ENCODE measurements at places on chromosomes 2 and 18.

DNA sequence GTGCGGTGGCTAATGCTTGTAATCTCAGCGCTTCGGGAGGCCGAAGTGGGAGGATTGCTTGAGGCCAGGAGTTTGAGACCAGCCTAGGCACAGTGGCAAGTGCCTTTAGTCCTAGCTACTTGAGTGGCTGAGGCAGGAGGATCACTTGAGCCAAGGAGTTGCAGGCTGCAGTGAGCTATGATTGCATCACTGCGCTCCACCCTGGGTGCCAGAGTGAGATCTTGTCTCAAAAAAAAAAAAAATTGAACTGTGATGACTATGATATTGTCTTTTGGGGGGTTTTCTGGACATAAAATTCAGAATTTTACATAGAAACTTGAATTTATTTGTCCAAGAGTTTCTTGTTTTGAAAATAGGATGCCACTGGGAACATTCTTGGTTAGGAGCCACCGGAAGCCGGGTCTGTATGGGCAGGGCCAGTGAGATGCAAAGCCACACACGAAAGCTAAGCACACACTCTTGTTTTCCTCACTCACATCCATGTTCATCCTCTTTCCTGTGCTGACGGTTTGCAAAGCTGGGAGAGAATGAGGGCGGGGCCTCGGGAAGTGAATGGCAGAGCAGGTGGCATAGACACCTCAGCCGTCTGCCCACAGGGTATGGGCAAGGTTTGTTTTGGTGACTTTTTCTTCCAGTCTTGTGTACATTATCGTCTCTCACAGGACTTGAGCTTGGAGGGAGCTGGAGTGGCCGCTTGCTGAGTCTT lies 12.6 kb downstream of the AGAP1 start:
- DNase-seq, result no peak

- DNase-seq, result no peak
These were observed 19.8 kb downstream of the ZNF407 start for GRCh38 chr18:74617486-74617885.

DNA sequence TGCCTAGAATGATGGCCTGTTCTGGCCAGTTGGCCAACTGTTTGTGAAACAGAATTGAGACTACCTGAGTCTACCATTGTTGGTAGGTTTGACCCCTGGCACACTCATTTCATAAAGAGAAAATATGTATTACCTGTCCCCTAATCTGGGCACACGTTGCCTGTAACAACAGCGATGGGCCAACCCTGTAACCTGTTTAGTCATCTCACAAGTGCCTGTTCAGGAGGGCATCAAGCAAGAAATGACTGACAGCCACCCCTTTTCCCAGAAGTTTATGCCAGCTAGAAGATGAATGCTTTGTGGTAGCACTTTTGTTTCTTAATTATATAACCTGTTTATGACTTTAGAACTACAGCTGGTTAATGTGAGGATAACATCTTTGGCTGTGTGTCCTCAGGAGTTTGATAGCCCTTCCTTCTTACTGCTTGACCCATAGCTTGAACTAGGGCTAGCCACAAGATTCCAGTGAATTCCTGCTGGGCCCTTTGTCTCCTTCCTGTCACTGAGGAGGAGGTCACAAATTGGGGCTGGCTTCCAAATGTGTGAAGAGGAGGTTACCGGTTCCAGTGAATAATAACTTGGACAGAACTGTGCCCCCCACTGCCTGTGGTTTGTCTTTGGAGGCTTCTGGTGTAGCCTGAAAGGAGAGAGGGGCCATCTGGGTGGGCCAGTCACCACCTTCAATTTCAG lies 273.9 kb upstream of the EPAS1 start:
- DNase-seq, result no peak

DNA sequence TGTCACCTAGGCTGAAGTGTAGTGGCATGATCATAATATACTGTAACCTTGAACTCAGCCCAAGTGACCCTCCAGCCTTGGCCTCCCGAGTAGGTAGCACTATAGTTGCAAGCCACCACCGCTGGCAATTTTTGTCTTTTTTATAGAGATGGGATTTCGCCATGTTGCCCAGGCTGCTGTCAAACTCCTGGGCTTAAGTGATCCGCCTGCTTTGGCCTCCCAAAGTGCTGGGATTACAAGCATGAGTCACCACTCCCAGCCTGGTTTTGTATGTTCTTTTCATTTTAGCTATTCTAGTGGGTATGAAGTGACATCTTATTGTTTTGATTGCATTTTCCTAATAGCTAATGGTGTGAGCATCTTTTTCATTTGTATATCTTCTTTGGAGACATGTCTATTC lies 11.3 kb upstream of the EXOC6B start:
- no peak for DNase-seq

GRCh38 chr2:226733189-226733858 lies 66.3 kb downstream of the IRS1 start:
- DNase-seq, result no peak

- no peak for DNase-seq
These were observed 51.1 kb upstream of the ZNF236 start for GRCh38 chr18:76771192-76771799.

GRCh38 chr2:118565786-118566540 lies 281.5 kb downstream of the EN1 start:
- no peak for DNase-seq

GRCh38 chr2:162210385-162210784 lies 32.9 kb downstream of the FAP start:
- DNase-seq, result no peak

DNA sequence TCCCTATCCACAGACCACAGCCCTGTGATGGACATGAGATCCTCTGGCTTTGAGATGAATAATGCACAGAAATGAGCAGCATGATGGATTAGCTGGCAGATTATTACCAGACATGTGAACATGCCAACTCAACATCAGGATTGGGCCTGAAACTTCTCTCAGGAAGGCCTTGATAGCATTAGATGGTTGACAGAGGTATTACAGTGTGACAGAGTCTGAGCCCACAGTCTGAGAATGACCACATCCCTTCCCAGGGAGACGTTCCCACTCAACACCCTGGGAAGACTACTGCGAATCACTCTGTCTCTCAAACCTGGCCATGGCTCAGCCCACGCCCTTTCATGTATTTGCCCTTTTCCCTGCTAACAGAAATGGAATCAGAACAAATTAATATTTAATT lies 66.9 kb downstream of the BCL11A start:
- DNase-seq, result no peak

Data from stimulated activated CD8-positive, alpha-beta memory T cell treated with anti-CD3 and anti-CD28 coated beads, Interleukin-4, amount 100 ng/mL, for 4 hours (primary cell).